Suppressor macrophage treated with lipopolysaccharide for 4 hours (primary cell): ENCODE measurements at places on chromosomes 1 and 21.
A peak's percentile ranks its signal among the peaks of the same experiment; 100 is the strongest.

GRCh38 chr1:154418923-154419619 is 13.9 kb downstream of the IL6R start:
- DNase-seq = peak; percentile 52

DNA sequence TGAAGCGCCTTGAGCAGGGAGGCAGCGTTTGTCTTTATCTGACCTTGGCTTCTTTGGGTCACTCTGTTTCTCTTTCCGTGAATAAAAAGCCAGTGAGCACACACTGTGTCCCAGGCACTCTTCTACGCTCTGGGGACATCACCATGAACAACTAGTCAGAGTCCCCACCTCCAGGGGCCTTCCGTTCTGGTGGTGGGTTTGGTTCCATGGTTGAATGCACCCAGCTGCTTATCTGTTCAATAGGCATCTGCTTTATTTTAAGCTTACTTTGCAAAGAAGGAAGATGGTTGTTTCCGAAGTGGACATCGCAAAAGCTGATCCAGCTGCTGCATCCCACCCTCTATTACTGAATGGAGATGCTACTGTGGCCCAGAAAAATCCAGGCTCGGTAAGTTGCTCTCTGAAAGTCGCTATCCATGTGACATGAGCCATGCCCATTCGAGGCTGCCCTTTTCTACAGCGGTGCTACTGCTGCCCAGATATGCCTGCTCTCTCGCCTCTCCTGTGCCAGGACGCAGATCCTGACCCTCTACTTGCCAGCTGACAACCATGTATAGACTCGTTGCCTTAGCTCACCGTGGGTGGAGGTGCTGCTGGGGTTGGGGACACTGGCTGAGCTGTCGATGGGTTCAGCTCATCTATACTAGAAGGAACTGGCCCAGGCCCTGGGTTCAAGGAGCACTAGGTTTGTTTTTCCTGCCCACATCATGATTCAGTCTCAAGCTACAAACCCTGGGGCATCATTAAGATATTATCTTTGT is 5.9 kb downstream of the MX1 start:
- DNase-seq = no peak

DNA sequence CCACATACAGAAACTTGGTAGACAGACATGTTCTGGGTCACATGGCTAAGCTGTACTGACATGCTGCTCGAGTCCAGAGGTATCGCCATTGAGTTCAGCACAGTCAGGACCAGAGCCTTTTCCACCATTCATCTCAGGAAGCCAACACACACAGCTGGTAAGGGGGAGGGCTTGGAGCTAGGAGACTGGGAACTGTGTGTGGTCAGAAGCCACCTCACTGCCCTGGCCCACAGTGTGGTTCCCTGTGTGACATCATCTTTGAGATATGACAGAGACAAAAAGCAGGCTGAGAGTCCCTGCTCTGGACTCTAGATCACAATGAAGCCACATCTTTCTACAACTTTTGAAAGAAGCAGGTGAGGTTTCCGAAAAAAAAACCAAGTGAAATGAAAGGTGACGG is 107.2 kb downstream of the SIM2 start:
- no peak for DNase-seq

- DNase-seq = no peak
Observed at GRCh38 chr1:101088431-101088830, 62.8 kb upstream of the DPH5 start.

GRCh38 chr1:225712391-225712790 is 59.5 kb upstream of the ENAH start:
- peak; percentile 83 for DNase-seq

DNA sequence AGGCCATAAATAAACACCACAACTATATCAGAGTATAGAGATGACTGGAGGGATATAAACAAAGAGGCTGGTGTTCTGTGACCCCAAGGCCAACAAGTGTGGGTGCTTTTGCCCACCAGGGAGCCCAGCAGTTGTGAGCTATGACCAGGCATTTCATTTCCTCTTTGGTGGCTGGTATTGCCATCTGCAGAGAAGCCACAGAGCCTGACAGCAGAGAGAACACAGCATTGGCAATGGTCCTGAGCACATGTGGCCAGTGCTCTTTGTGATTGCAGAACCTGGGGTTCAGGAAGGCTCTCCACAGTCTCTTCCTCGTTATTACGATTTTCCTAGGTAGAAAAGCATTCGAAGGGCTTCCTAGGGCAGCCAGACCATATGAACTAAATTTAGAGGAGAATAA is 112.3 kb downstream of the TM2D1 start:
- DNase-seq = peak; percentile 31

DNA sequence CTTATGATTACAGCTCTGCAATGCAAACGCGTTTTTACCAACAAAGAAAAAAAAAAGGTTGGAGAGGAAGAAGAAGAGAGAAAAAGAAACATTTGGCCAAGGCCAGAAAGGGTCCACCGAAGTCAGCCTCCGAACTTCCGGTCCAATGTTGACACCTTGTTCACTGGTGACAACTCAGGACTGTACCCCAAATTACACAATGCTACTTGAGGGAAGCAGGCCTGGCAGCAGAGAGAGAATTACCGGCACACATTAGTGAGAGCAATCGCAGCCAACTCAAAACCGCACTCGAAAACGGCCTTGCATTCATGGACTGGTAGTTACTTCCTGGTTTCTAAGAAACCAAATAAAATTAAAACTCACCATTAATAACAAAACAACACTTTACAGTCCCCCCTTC is 652.5 kb downstream of the KIF26B start:
- no peak for DNase-seq

DNA sequence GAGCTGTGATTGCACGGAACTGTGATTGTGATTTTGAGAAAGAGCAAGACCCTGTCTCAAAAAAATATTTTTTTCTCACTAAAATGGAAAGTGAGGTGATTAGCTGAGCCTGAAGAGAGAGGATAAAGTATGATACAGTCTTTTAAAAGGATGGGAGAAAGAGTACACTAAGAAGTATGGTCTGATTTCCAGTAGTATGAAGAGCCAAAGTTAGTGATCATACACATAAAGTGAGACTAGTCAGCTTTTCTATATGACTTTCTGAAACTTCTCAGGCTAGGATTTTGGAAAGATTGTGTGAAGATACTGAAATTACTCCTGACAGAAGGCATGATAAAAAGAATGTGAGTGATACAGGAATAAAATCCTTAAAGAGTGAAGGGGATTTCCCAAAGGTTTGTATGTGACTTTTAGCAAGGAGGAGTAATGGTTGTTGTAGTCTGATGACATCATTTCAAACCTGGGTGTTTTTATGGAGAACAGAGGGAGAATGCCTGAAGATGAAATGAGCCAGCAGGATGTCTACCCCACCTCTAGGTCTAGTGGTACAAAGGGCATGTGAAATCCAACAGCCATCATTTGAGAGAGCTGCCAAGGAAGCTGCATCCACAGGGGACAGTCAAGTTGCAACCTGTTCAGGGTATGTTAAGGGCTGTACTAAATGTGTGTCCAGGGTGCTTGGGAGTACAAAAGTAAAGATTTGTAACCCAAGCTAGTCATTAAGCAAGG is 157.7 kb downstream of the PIK3R3 start:
- no peak for DNase-seq
